NCI-H2029 treated with DMSO at 0.1 percent for 48 hours (cell line): ENCODE measurements at places on chromosomes 6 and 20.

DNA sequence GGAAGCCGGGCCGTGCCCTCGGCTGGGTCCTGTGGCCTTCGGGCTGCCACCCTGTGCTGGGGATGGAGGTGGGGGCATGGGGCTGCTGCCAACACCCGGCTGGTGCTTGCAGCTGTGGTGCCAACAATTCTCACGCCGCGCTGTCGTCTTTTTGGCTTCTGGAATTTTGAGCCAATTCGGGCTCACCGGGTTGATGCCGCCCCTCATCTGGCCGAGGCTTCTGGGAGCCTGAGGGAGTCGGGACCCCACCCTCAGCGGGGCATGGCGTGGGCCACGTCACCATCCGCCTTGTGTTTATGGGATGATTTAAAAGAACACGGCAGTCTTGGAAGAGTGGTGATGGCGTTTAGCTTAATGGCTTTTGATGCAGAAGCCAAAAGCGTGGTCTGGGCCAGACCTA lies 8.7 kb upstream of the NPBWR2 start:
- no peak for DNase-seq

- DNase-seq, result no peak
Observed at GRCh38 chr6:137155830-137156229, 17.6 kb downstream of the IL22RA2 start.

GRCh38 chr6:17086469-17086868 lies 15.4 kb upstream of the STMND1 start:
- DNase-seq, result peak; percentile 38

GRCh38 chr20:25309395-25310267 lies 61.7 kb downstream of the PYGB start:
- DNase-seq, result no peak

- DNase-seq, result no peak
Observed at GRCh38 chr20:46056027-46056833, 27.2 kb downstream of the SLC12A5 start.

- DNase-seq, result no peak
Observed at GRCh38 chr6:105401247-105402089, 1.4 kb downstream of the PREP start.

DNA sequence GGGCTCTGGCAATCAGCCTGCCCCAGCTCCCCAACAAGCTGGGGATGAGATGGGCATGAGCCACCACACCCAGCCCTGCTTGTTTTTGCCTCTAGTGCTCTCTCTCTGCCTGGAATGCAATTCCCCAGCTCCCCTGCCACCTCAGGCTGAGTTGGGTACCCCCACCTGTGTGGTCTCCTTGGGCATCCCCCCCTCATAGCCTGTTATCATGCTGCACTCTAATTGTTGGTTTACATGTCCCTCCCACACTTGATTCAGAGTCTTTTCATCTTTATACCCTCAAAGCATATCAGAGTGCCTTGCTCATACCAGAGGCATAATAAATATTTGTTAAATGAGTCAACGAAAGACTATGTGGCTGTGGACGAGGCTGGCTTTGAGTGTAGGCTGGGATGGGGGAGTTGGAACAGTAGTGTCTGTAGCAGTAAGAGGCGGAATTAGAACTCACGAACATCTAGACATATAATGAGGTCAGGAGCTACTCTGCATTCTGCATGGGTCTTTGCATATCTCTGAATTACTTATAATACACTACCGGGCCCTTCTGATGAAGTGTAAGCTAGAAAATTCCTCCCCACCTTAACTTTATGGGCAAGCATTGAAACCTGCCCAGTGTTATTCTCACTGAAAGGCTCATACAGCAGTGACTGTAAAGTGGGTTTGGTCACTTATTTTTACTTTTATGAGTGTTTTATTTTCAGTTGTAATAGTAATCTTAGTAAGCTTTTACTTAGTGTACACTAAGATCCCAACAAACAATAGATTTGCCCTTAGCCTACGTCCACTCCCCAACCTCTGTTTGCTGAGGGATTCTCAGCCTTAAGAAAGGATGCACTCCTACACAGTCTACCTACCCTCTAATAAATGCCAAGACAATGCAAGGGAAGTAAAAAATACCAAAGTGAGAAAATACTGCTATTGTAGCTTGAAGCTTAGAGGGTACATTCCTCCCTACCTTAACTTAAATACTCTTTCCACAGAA lies 58.7 kb downstream of the EDN1 start:
- DNase-seq, result no peak

- DNase-seq, result no peak
Observed at GRCh38 chr20:46020555-46020954, 8.5 kb upstream of the SLC12A5 start.

DNA sequence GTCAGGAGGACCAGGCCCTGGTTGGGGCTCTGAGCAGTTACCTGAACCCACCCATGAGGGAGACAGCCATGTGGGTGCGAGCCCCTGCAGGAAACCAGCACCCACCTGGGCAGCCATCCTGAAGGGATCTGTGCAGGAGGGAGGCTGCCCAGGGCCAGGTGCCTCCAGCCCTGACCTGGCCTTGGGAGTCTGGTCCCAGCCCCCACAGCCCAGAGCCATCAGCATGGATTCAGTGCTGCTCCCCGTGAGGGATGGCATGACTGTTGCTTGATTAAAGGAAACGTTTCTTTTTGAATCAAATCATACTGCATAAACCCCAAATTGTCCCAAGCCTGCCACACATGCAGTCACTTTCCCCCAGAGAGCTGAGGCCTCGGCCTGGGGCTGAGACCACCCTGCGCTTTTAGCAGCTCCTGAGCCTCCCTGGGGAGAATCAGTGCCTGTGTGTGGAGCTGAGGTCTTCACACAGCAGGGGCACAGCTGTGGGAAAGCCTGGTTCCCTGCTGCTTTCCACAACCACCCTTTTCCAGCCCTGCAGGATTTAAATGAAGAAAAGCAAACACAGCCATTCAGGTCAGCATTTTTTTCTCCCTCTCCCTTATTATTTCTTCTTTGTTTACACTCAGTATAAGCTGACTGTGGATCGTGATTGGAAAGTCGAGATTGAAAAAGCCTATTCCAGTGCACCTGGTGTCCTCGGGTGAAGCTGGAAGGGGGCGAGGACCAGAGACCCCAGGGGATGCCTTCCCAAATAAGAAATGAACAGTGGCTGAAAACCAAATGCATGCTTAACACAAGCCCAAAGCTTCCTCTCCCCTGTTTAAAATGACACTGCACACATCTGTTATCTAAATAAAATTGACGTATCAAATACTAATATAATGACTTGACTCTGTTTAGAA lies 283.9 kb downstream of the SMOC2 start:
- no peak for DNase-seq

DNA sequence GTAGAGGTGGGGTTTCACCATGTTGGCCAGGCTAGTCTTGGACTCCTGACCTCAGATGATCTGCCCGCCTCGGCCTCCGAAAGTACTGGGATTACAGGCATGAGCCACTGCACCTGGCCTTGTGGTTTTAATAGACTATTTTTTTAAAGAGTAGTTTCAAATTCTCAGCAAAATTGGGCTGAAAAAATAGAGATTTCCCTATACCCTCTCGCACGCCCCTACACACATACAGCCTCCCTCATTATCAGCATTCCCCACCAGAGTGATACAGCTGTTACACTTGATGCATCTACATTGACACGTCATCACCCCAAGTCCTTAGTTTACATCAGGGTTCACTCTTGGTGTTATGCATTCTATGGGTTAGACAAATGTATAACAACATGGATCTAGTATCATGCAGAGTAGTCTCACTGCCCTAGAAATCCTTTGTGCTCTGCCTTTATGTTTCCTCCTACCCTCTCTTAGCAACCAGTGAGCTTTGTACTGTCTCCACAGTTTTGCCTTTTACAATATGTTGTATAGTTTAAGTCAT lies 103.6 kb downstream of the CDYL start:
- no peak for DNase-seq

DNA sequence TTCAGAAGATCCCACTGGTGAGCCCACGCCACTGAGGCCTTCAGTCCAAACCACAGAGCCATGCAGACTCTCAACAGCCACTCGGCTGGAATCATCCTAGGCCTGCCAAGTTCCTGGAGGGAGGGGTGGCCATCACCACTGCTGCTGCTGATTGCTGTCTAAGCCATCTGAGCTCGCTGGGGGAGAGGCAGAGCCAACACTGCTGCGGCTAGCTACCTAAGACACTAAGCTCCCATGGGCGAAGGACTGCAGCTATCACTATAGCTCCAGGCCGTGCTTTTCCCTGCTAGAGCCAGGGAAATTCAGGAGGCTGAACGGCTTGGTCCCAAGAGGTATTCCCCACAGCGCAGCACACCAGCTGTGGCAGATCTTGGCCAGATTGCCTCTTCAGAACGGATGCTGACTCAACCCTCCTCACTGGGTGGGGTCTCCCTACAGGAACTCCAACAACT lies 73.6 kb downstream of the TBC1D32 start:
- no peak for DNase-seq

DNA sequence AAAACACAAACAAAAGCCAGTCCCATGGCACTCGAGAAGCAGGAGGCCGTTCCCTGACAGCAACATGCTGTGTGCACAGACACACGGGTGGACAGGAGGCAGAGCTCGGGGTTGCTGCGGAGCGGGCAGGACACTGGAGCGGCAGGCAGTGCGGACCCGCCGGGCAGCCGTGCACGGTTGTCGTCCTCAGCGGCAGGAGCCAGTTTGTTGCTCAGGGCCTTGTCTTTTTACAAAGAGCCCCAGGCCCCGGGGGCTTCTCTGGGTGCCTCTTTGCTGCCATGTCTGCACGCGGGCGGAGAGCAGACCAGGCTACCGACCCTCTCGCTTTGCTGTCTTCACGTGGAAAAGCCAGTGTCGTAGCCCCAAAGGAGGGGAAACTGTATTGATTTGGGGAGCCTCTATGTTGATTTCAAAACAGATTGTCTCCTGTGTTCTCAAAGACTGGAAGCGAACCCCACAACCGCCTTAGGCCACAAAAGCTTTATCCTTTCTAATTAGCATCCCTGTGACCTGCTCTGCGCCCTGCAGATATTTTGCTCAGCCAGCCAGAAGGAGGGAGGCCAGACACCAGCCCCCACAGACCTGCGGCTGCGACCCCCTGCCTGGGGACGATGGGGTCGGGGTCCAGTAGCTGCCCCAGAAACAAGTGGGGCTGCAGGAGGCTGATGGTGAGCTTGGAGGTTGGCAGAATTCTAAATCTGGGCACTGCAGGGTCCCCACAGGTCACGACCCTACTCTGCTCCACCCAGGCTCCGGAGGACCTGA lies 50.2 kb downstream of the ERMARD start:
- DNase-seq, result no peak

DNA sequence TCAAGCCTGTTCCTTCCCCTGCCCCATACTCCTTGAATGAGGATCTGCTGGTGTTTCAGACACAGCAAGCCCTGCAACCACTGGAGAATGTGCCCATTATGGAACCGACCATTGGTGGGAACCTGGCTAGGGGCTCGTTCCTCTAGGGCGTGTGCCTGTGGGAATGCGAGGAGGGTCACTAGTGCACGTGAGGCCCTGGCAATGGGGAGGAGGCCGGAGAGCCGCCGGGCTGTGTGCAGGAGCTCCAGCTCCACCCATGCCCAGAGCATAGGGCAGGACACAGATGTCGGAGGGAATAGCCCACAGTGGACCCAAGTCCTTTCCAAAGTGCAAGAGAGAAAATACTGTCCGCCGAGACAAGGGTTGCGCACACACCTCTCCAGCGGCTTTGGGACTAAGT lies 99.3 kb downstream of the ERMARD start:
- no peak for DNase-seq

DNA sequence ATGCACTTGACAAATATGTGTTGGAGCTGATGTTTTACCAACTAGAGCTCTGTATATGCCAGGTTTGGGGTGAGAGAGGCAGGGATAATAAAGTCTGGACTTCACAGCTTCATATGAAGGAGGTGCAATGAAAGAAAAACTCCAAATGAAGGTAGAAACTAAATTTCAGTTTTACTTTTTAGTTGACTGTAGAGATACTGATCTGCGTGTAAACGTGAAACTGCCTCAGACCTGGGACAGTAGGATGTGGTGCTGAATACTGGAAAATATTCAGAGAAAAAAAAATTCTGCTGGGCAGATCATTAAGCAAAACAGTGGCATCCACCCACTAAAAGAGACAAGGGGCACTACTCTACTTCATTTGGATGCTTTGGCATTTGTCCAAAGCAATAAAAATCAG lies 94.5 kb downstream of the BACH2 start:
- DNase-seq, result no peak

DNA sequence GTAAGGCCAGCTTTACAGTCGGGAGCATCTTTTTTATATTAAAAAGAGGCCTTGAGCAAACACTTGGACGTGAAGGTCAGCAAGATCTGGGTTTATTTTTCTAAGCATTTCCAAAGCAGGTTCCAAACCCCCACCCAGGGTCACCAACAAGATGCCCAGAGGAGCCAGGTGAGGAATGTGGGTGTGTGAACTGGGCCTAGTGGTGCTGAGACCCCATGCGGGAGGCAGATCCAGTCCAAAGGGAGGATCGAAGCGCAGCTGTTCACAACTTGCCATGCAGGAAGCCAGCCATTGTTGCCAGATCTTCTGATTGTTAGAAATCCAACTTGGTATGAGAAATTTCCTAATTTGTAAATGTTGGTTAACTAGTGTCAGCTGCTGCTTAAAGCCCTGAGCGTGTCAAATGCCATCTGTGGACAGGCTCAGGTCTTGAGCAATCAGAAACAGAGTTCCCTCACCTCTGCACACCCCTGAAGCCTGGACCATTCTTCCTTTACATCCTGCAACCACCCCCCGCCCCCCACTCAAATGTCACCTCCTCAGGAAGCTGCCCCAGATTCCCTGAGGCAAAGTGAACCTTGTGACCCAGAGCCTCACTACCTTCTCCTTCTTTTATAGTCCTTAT lies 46.5 kb downstream of the NFATC2 start:
- DNase-seq, result no peak

DNA sequence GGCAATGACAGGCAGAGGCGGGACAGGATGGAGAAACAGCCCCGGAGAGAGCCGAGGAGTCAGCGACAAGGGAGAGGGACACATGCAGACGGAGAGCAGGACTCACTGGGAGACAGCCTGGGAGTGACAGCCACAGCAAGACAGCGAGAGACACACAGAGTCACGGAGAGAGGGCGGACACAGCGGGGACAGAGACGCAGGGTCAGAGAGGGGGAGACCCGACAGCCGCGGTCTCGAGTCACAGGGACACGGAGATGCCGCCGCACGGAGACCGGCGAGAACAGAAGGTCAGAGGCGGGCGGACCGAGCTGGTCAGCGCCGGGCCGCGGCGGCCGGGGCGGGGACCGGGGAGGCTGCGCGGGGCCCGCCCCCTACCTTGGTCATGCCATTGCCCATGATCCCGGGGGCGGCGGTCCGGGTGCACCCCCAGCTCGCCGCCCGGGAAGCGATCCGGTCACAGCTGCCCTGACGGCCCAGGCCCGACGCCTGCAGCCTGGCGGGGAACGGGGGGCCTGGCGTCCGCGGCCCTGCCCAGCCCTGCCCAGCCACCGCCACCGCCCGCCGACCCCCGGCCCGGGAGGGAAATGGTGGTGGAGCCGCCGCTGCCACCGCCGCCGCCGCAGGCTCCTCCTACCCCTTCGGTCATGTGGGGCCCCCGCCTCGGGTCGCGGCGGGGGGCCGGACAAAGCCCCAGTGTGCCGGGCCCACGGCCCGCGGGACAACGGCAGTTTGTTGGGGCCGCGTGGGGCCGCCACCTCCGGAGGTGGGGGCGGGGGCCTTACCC lies at the start of the genes DUSP15 and TTLL9:
TSS of gene DUSP15 (minus strand) at position 586 of the 784 bp plus-strand sequence. CDS start at position 396, 190 bp downstream.
TSS of gene TTLL9 (plus strand) at position 693 of the 784 bp plus-strand sequence. CDS start 493 bp downstream, outside the sequence.
- no peak for DNase-seq

GRCh38 chr6:4812068-4812467 lies 35.9 kb downstream of the CDYL start:
- no peak for DNase-seq

- no peak for DNase-seq
Observed at GRCh38 chr20:25469558-25469957, 62.1 kb downstream of the GINS1 start.

GRCh38 chr20:35283441-35284266 lies 918 bp downstream of the EIF6 start:
- DNase-seq, result no peak

GRCh38 chr6:35360349-35361138 lies 18.2 kb downstream of the PPARD start:
- DNase-seq, result peak; percentile 78
